Lower lobe of right lung (tissue), 2 donors: ENCODE measurements at places on chromosomes 6 and 20.

DNA sequence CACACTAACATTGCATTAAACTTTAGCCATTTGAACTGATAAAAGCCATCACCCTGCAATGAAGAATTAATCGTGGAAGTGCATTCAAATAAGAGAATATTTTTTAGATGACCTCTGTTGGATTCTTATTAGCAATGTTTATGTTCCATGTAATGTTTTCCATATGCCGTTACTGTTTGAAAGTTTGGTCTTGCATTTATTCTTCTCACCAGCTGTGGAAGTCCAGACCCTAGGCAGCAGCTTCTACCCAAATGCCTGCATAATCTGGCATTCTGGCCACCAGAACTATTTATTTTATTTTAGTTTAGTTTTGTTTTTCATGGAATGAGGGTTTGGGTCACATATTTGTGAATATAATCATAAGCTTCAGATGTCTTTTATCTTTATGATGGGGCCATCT lies 140.4 kb downstream of the SAMD5 start:
- DNase-seq: no peak

DNA sequence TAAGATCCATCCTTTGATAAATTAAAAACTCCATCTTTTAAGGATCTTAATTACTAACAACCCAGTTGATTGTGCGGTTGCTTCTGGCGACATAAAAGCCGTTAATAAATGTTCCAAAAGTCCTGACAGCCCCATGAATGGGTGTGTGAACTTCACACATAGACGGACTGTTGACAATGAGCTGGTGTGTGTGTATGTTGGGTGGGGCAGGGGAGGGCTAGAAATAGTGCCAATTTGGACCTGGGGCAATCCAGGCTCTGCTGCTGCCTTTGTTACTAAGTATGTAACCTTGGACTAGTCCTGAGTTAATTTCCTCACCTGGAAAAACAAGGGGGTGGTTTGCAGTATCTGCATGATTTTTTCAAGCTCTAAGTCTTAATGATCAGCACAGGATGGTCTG lies 4.2 kb downstream of the MAS1 start:
- no peak for DNase-seq

GRCh38 chr6:116887168-116887567 lies 10.1 kb downstream of the RFX6 start:
- DNase-seq: no peak

GRCh38 chr6:142740449-142740848 lies 204.5 kb downstream of the HIVEP2 start:
- DNase-seq: no peak

DNA sequence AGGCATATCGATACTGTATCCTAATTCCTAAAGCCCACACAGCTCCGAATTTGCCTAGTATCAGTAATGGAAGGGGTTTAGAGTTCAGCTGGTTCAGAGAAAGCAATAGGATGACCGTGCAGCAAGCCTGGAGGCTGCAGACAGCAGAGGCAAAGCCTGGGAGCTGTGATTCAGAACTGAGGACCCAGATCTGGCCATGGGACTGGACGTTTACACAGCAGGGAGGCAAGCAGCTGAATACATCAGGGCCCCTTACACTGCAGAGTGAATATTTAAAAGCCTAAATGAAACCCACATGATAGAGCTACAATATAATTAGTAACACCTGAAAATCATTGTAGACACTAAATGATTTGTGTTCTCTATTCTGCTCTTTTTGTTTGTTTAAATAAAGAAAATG lies 38.0 kb downstream of the ELOVL2 start:
- no peak for DNase-seq

- DNase-seq: no peak
Measured at GRCh38 chr6:19988555-19988954, 151.4 kb downstream of the ID4 start.

GRCh38 chr6:10451828-10452509 lies 37.1 kb upstream of the TFAP2A start:
- peak; percentile 89 for DNase-seq

DNA sequence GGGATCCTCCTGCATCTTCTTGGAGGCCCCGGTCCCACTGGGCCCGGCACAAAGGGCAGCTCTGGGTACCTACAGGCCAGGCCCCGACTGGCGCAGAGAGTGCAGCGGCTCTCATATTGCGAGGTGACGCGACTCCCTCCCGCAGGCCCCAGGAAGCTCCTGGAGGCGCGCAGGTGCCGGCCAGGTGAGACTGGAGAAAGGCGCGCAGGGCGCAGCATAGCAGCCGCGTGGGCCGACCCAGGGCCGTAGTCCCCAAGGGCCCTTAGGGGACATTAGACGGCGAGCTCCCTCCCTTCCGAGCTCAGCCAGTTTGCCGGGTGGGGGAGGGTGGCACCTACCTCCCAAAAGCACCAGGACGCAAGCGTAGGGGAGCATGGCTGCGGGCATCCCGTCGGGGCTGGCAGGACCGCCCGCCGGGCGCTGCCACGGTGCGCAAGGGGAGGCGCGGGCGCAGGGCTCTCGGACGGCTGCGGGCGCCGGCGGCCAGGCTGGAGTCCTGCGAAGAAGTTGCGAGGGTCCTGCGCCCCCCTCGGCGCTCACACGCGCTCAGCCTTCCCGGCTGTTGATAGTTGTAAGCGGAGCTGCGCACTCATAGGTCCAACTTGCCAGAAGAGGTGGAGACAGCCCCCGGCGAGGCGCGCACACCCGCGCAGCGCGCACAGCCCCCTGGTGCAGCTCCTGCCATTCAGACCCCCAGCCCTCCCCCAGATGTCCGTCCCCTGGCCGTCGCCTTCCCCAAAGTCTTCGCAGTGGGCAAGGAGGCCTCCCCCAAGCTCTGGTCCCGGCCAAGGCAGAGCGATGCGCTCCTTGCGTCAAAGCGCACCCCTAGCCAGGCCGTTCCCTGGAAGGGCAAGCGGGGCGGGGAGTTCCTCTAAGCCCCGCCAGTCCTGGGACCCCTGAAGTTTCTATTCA lies 622 bp downstream of the APCDD1L start:
- DNase-seq: no peak

DNA sequence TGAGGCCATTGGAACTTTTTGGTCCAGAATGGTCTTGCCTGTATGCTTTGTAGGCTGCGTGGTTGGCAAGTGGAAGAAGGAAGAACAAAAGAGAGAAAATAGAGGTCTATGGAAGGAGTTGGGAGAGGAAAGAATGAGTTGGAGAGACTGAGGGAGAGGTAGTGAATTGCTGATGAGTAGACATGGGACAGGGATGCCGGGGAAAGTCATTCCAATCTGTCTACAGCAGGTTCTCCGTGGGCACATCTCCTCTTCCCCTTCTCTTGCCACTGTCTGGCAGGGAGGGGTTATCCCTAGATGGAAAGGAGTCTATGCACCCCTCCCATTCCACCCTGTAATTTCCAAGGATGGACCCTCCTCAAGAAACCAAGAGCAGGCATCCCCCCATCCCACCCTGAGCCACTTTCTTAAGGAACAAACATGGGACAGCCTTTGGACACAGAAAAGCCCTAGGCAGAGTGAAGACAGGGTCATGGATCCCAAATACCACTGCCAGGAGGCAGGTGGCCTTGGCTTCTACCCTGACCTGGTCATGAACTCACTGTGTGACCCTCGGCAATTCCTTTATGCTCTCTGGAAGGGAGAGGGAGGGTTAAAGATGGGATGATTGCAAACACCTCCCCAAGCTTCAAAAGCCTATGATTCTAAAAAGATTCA lies 196.9 kb downstream of the LRFN2 start:
- DNase-seq: no peak

DNA sequence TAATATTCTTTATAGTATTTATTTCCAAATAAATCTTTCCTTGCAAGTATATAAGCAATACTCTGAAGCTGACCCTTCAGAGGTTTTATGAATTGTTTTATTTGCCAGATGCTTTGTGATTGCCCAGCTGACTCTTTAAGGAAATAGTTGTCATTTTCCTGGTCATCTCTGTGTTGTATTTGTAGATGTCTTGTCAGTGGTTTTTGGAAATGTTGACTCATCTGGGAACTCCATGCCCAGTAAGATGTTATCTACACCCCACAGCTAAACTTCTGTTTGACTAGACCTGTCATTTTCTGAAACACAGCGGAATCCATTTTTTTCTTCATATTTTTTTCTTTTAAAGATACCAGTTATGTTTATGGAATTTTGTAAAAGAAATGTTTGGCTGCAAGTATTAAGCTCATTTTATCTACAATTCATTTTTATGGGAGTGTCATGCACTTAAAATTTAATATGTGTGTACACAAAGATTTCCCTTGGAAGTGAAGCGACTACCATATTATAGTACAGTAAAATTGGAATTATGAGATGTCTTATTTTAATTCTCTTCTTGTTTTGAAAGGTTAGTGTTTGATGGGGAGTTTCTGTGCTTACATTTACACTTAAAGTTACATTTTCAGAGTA lies 491.0 kb downstream of the NKAIN2 start:
- DNase-seq: no peak

GRCh38 chr6:151475653-151476523 lies 17.9 kb upstream of the CCDC170 start:
- peak; percentile 60 for DNase-seq

- DNase-seq: no peak
Measured at GRCh38 chr6:81996414-81996813, 243.9 kb upstream of the TENT5A start.

- DNase-seq: no peak
Measured at GRCh38 chr6:46963626-46964025, 41.9 kb upstream of the ADGRF5 start.

GRCh38 chr6:53854843-53855567 lies 60.2 kb downstream of the LRRC1 start:
- no peak for DNase-seq

- no peak for DNase-seq
Measured at GRCh38 chr20:17407550-17407949, 123.6 kb downstream of the BFSP1 start.

GRCh38 chr6:109747221-109747620 lies 56.1 kb downstream of the FIG4 start:
- DNase-seq: no peak

DNA sequence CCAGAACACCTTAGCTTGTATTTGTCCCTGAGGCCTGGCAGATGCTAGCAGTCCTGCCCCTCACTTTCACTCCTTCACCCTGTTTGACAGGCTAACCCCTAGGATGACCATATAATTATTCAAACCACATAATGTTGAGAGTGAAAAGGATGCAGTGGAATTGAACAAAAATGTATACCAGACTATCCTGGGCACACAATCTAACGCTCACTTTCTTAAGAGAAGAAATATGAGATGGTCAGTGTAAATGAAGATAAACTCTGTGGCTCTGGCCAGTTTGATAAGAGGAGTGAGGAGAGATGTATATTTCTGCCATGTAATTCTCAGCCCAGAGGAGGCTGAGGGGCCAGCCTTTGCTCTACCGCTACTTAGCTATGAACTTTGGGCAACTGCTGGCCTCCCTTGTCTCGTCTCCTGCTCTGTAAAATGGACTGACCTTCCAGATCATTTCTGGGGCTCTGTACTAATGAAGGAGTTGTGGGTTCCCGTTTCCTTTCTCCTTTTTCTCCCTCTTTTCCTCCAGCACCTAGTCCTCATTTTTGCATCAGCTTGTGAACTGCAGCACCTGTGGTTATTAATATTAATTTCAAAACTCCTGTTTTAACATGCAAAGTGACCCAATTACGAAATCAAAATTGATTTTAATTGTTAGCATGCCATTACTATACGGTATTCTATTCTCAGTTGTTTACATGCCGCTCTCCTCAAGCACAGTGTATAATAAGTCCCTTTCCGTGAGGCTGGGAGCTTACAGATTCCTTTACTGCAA lies 92.5 kb upstream of the IYD start:
- DNase-seq: no peak

GRCh38 chr6:28982476-28983266 lies 22.4 kb downstream of the ZNF311 start:
- DNase-seq: no peak

DNA sequence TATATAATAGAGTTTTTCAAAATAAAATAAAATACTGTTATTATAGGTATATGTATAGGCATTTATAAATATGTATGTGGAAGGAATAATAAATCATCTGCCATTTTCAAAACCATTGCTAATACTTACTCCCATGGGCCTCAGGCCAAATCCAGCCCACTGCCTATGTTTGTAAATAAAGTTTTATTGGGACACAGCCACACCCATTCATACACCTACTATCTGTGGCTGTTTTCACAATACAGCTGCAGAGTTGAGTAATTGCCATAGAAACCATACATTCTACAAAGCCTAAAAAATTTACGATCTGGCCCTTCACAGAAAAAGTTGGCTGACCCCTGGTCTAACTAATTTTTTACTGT lies 9.5 kb downstream of the ALDH5A1 start:
- no peak for DNase-seq

DNA sequence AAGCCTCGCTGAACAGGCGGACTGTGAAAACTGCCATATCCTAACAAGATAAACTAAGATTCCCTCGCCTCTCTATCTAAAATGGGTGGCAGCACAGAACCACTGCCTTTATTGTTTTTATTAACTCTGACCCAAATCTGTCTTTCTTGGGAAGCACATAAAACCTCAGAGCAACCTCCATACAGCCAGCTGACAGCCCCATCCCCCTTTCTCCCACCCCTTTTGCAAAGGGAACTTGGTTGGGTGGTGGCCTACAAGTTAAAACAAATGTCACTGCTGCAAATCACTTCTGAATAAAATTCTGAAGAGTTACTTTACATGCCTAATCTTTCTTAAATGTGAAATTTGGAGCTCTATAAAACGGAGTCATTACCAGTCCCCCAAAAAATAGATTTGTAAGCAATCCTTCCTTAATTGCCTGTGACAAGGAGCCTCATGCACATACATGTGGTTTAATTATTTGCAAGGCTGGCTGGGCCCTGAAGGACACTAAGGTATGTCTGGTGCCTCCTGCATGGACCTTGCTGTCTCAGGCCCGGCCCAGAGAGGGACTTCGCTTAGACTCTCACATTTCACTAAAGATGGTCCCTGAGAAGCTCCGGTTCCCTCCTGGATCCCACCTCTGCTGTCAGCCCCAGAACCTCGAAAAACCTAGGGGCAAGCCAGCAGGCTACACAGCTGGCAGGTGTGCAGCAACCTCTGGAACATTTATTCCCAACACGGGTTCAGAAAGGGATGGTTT lies 21.7 kb downstream of the PXDC1 start:
- DNase-seq: no peak

DNA sequence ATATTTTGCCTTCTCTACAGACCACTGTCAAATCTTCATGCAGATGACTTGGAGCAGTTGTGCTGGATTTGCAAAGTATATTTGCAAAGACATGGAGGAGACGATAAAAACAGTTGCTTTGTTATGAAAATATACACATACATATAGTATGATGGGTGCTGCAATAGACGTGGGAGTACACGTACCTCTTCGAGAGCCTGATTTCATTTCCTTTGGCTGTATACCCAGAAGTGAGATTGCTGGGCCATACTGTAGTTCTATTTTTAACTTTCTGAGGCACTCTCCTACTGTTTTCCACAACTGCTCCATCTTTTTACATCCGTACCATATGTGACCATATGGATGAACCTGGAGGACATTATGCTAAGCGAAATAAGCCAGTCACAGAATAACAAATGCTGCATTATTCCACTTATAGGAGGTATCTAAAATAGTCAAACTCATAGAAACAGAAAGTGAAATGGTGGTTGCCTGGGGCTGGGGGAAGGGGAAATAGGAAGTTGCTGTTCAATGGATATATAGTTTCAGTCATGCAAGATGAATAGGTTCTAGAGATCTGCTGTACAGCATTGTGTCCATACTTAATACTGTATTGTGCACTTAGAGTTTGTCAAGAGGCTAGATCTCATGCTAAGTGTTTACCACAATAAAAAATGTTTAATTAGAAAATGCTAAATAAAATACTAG lies 223.8 kb downstream of the HAO1 start:
- DNase-seq: no peak

GRCh38 chr20:62651285-62652021 lies 9.2 kb downstream of the SLCO4A1 start:
- peak; percentile 78 for DNase-seq
